ENCODE measurements at places on chromosomes 6 and 20.

DNA sequence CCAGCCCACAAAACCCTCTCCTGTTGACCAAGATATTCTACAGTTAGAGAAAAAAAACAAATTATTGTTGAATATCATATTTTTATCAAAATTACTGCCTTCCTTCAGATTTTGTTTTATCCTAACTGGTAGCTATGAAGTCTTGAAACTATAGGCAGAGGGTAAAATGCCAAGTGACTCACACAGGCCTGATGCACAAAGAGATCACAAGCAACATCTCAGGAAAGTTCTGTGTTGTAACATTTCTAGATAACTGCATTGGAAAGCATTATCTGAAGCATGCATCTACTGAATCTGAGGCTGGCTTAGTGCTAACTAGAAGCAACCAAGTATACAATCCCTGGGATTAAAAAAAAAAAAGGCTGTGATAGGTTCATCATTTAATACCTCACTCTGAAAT is 134.2 kb downstream of the PKHD1 start:
- no peaks in the 10 kb centered on the region for H3K27me3 ChIP-seq
- no peaks in the 10 kb centered on the region for H3K36me3 ChIP-seq
- no peak for DNase-seq
- no peaks in the 10 kb centered on the region for H3K4me1 ChIP-seq
- no peak overlapping the region for H3K27ac ChIP-seq

DNA sequence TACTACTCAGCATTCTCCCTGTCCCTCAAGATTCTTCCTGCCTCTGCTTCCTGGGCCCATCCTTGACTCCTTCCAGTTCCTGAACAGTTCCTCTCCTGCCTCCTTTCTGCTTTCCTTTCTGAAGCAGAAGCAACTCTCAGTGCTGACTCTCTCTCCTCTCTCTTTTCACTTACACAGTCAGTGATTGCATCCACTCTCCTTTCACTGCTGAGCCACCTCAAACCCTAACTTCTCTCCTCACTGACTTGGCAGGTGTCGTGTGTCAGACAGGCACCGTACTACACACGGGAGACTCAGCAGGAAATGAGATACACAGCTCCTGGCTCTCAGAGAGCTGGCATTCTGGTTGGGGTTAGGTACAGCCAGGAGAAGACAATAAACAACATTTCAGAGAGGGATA is 5.6 kb downstream of the ABHD16A start:
- no peaks in the 10 kb centered on the region for H3K27me3 ChIP-seq
- H3K36me3 ChIP-seq, result no peaks in the 10 kb centered on the region
- no peak for DNase-seq
- 0 out of 2 replicates have a peak, but pooled peaks cover 6% of the 10 kb centered on the region for H3K4me1 ChIP-seq

- H3K36me3 ChIP-seq, result no peaks in the 10 kb centered on the region
- no peak for DNase-seq
- no peak overlapping the region for H3K4me3 ChIP-seq
- H3K27ac ChIP-seq, result no peak overlapping the region
- no peaks in the 10 kb centered on the region for H3K27me3 ChIP-seq
These were observed 293.5 kb downstream of the CDKAL1 start for GRCh38 chr6:20827798-20828197.

DNA sequence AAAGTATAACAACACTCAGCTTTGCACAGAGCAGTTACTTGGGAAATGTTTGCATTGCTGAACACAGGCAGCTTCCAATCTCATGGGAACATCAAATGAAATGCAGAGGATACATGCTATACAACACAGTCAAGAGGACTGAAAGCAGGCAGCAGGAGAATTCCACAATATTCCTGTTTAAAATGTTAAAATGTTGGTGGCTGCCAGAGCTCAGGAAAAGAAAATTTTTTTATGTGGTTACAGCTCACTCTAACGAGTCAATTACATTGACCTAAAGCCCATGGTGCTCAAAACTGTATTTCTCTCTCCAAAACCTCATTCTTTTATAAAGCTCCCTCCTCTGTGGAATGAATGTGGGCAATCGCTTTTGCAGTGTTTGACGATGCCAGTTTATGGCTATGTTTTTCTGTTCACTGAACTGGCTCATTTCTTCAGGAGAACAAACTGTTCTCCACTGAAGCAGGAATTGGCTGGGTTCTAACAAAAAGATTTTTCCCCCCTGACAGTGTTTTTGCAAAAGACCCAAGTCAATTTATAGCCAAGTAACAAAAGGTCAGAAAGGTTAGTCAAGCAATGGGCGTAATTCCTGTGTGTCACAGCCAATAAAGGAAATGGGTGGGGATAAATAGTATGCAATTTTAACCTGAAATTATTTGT is 69.0 kb downstream of the ZHX3 start:
- H3K4me1 ChIP-seq, result peaks cover 44% of the 10 kb centered on the region
- H3K4me3 ChIP-seq, result peak overlapping the region; percentile 35

DNA sequence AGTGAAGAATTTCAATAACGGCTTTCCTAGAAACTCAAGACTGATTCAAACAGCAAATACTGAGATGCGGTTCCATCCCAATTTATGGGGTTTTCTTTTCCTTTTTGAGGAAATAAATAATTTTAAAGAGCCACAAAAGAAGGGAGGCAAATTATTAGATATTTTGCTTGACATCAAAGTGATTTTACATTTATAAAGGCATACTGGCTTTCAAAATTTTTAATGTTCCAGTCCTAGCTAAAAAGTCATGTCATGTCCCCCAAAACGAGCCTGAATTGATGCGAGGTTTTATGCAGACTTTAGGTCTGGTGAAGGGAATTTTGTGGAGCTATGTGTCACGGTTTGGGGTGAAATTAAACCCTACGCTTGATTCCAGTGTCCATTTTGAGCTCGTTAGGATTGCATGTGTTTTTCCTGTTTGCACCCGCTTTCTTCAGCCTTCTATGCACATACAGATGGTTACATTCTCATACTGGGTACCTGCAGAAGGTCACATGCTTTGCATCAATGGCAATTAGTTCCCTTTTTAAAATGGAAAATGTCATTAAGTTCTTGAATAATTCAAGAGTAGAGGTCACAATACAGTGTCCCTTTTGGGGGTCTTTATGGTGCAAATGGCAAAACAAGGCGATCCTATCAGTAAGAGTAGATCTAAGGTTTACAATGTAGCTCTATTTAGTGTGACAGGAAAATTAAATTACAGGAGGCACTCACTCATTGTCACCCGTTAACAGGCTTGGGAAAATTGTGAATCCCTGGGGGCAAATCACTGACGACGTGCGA is 17.3 kb downstream of the FOXA2 start:
- no peaks in the 10 kb centered on the region for H3K36me3 ChIP-seq
- H3K27ac ChIP-seq, result no peak overlapping the region
- no peaks in the 10 kb centered on the region for H3K27me3 ChIP-seq

DNA sequence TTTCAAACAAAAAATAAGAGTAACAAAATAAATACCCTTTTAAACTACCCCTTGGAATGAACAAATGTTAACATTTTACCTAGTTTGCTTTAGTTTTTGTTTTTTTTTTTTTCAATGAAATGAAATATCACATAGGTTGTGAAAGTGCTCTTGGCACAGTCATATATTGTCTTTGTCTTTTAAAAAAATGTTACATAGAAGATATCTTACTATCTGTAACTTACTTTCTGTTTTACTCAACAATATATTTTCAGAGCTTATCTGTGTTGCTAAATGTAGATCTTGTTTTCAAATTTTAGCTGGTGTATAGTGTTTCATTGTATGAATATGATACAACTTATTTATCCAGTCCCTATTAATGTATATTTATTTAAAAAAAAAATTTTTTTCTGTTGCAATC is 8.6 kb downstream of the CEP57L1 start:
- H3K4me1 ChIP-seq, result no peaks in the 10 kb centered on the region
- no peak for DNase-seq
- no peaks in the 10 kb centered on the region for H3K27me3 ChIP-seq

DNA sequence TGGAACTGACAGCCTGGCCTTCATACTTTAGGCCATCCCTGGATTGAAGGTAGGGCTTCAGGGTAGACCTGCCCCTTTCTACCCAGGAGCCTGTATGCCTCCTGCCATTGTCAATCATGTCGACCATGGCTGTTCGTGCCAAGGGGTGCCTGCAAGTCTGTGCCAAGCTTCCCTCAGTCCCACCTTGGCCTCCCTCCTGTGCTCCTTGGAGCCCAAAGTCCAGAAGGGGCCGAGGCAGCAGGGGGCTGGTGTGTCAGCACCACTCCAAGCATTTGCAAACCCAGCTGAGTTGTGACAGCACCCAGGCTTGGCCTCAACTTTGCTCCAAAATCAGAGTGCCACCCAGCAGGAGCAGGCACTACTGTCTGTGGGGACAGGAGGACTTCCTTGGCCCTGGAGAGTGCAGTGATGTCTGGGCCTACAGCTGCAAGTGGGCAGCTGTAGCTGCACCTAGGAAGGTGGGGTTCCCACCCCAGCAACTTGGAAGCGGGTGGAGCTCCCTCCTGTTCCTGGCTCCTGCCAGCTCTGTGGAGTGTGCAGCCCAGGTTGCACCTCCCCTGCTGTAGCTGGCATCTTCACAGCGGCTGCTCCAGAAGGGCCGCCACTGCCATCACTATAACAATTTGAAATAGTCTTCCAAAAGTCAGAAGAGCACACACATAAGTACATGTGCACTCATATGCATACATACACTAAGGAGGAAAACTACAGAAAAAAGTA is 1719.3 kb downstream of the HACE1 start:
- no peaks in the 10 kb centered on the region for H3K36me3 ChIP-seq
- DNase-seq, result no peak
- H3K4me3 ChIP-seq, result no peak overlapping the region

DNA sequence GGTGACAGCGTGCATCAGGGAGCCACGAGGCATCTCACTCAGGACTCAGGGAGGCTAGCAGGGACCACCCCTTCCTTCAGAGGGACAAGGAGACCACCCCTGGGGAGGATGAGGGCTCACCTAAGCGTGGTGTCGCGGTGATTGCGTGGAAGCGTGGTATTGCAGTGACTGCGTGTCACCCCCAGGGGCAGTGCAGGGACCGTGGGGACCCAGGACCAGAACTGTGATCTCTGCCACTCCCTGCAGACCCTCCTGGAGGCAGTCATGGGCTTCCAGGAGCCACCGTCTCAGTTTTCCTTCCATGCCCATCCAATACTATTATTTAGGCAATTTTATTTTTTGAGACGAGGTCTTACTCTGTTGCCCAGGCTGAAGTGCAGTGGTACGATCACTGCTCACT is 147.1 kb downstream of the TAF4 start:
- DNase-seq, result no peak
- peaks cover 79% of the 10 kb centered on the region for H3K27me3 ChIP-seq
- H3K4me1 ChIP-seq, result no peaks in the 10 kb centered on the region
- no peak overlapping the region for H3K4me3 ChIP-seq
- H3K36me3 ChIP-seq, result no peaks in the 10 kb centered on the region
- no peak overlapping the region for H3K27ac ChIP-seq

GRCh38 chr6:39060467-39061160 is 12.0 kb downstream of the GLP1R start:
- no peaks in the 10 kb centered on the region for H3K4me1 ChIP-seq
- no peak overlapping the region for H3K27ac ChIP-seq
- H3K36me3 ChIP-seq, result no peaks in the 10 kb centered on the region
- no peaks in the 10 kb centered on the region for H3K27me3 ChIP-seq
- DNase-seq, result no peak
- no peak overlapping the region for H3K4me3 ChIP-seq

DNA sequence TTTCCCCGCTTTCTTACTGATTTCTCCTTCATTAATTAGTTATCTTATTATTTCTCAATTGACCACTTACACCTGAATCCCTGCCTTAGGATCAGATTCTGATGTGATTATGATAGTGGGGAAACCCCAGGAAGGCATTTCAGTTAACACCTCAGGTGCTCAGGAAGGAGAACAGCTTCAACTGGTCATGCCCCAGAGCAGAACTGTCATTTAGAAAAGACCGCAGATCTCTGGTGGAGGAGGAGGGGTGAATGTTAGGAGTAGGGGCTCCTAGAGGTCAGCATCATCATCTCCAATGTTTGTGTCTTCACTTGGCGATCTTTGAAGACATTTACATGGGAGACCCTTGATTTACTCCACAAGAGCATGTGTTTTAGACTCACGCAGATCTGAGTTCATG is 44.5 kb downstream of the PROKR2 start:
- no peak overlapping the region for H3K4me3 ChIP-seq
- no peak for DNase-seq
- no peaks in the 10 kb centered on the region for H3K4me1 ChIP-seq
- H3K27me3 ChIP-seq, result no peaks in the 10 kb centered on the region
- H3K27ac ChIP-seq, result no peak overlapping the region

DNA sequence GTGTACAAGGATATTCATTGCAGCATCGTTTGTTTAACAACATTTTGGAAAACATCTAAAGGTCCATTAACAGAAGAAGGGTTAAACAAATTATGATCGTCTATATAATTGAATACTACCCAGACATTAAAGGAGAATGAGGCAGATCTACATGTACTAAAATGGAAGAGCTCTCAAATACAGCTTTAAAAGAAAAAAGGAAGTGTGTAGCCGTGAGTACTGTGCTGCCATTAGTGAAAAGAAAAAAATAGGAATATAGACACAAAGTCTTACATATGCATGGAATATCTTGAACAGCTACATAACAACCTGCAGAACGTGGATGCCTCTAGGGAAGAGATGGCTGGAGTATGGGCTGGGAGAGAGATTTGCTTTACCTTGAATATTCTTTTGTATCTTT is 37.9 kb downstream of the PRDM1 start:
- H3K27ac ChIP-seq, result no peak overlapping the region
- no peaks in the 10 kb centered on the region for H3K36me3 ChIP-seq
- no peak overlapping the region for H3K4me3 ChIP-seq
- DNase-seq, result peak; percentile 2
- no peaks in the 10 kb centered on the region for H3K27me3 ChIP-seq

DNA sequence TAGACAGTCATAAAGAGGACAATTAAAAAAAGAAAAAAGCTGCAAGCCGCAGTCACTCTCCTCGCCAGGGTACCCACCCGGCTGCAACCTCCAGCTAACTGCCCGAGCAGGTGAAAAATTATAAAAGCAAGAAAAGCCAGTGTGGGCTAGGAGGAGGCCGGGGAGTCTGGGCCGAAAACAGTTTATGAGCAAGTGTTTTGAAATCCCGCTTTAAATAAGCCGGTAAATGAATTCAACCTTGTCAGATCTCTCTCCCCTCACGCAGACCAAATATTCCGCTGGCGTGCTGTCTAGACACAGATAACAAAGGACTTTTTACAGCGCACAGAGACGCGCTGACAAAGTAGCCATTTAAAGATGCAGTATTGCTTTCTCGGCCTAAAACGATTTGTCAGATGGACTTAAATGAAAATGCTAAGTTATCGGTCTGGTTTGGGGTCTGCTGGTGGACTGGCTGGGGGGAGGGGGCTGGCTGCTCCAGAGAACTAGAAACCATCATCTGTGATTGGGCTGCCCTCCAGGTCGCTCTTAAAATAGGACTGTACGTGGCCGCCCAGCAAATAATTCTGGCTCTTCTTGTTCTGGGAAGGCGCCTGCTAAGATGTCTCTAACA is 24.6 kb downstream of the PMEPA1 start:
- no peak for DNase-seq
- no peaks in the 10 kb centered on the region for H3K36me3 ChIP-seq
- no peak overlapping the region for H3K27ac ChIP-seq
- H3K4me3 ChIP-seq, result no peak overlapping the region

GRCh38 chr6:50467931-50468330 is 245.4 kb upstream of the TFAP2D start:
- no peak overlapping the region for H3K4me3 ChIP-seq
- H3K27ac ChIP-seq, result no peak overlapping the region
- H3K36me3 ChIP-seq, result no peaks in the 10 kb centered on the region
- no peaks in the 10 kb centered on the region for H3K4me1 ChIP-seq
